ENCODE measurements at places on chromosomes 7 and 10.

GRCh38 chr10:74451127-74451829, 300.3 kb downstream of the ADK start:
- H3K36me3 ChIP-seq, result no peaks in the 10 kb centered on the region
- no peaks in the 10 kb centered on the region for H3K27me3 ChIP-seq
- DNase-seq, result no peak
- H3K4me1 ChIP-seq, result no peaks in the 10 kb centered on the region

GRCh38 chr10:46309511-46310142, 22.8 kb downstream of the ANTXRL start:
- H3K27ac ChIP-seq, result no peak overlapping the region
- H3K27me3 ChIP-seq, result no peaks in the 10 kb centered on the region
- DNase-seq, result no peak
- no peaks in the 10 kb centered on the region for H3K4me1 ChIP-seq

DNA sequence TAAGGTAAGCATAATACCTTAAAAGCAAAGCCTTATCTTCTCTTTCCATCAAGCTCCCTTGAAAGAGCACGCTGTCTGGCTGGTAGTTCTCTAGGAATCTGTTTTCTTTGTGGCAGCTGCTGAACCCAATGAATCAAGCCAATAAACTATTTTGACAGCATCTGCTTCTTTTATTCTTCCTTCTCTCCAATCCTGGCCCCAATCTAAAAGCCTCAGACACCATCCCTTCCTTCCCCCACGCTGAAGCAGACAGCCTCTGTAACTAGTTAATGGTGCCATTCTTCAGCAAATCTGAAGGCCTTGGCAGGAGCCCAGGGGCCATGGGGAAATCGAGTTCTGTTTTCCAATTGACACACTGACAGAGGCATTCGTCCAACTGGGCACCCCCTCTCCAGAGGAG, 186.6 kb upstream of the LYZL1 start:
- no peak overlapping the region for H3K27ac ChIP-seq
- H3K4me1 ChIP-seq, result no peaks in the 10 kb centered on the region
- no peak for DNase-seq
- H3K27me3 ChIP-seq, result no peaks in the 10 kb centered on the region
- H3K4me3 ChIP-seq, result no peak overlapping the region

DNA sequence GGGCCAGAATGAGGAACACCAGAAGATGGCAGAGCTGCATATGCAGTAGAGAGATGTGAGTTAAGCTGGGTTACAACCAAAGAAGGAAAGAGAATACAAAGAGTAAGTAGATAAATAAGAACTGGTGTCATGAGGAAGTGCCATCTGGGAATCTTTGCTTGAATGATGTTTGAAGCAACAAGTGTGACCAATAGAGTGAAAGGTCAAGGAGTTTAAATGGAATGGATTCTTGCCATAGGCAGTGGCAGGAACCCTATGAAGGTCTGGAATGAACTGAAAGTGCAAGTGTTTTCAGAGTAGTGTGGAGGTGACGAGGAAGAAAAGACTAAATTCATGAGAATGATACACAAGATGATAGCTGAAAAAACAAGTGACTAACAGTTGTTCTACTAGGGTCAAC, 21.6 kb downstream of the MEST start:
- no peak overlapping the region for H3K4me3 ChIP-seq
- DNase-seq, result no peak
- H3K36me3 ChIP-seq, result no peaks in the 10 kb centered on the region
- no peaks in the 10 kb centered on the region for H3K27me3 ChIP-seq

DNA sequence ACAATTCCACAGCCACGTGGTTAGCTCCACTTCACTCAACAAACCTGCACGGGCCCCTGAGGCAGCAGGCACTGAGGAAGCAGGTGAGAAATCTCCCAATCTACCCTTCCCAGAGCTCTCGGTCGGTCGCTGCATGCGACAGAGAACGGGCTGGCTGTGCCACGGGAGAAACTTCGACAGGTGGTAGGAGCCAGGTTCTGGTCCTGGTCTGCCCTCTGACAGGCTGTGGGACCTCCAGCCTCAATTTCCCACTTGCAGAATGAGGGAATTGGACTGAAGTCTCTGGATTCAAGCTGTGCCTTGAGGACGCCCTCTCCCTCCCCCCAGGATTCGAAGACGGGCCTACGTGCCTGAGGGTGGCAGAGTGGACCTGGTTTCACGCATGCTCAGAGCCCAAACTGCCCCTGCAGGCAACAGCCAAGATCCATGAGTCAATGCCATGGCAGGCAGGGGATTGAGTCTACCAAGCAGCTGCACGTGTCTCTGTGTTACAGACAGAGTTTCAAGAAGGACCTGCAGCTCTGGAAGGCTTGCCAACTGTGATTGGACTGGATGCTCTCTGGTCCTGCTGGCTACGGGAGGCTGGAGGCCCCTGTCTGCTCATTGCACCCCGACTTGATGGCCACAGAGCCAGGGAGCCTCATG, 215.0 kb downstream of the USP6NL start:
- H3K4me3 ChIP-seq, result no peak overlapping the region
- H3K36me3 ChIP-seq, result no peaks in the 10 kb centered on the region
- no peaks in the 10 kb centered on the region for H3K27me3 ChIP-seq
- peaks cover 10% of the 10 kb centered on the region for H3K4me1 ChIP-seq
- DNase-seq, result no peak

GRCh38 chr7:141999058-141999623, 3.5 kb downstream of the MGAM start:
- H3K27me3 ChIP-seq, result no peaks in the 10 kb centered on the region
- DNase-seq, result no peak
- no peaks in the 10 kb centered on the region for H3K4me1 ChIP-seq
- no peak overlapping the region for H3K4me3 ChIP-seq
- no peak overlapping the region for H3K27ac ChIP-seq
- no peaks in the 10 kb centered on the region for H3K36me3 ChIP-seq

Data from naive thymus-derived CD4-positive, alpha-beta T cell (primary cell).